ENCODE measurements at places on chromosomes 6 and 20.

- no peak for DNase-seq
Measured at GRCh38 chr6:42095094-42095493, 44.8 kb downstream of the TAF8 start.

DNA sequence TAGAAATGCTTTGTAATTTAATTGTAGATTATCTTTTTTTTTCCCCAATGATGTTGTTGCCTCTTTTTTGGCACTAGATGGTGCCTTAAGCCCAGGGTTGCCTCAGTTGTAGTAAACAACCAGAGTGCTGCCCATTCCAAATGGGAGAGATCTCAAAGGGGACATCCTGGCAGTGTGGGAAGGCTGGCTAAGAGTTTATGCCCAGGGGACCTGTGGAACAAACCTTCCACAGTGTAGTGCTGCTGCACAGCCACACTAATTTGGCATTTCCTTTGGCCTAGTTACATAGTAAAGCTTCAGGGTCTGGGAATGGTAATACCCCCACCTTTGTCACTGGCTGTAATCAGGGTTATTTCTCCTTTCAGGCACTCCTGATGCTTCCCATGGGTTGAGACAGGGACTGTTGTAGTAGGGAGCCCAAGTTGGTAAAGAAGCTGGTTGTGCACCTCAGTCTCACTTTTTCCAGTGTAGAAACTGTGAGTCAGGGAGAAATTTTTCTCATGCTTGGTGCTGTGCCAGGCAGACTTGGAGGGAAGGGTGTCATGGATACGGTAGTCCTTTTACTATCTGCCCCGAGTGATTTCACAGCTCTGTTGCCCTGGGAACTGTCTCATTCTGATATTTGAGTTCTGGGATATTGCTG, 177.8 kb upstream of the ECI2 start:
- DNase-seq = no peak

DNA sequence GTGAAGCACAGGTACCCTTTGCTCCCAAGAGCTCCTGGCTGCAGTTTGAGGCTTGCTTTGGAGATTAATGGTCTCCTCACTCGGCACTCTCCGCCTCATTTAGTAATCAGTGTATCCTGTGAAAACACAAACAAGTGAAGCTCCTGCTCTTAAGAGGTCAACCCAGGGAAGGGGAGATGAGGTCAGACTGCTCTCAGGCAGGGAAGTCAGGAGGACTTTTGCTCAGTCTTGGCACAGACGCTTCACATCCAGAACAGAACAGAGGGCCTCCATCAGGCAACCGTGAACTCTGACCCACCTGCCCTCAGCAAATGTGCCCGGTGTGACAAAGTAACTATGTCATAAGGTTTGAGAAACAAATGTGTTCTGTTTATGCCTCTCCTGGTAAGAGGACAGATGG, 428.8 kb upstream of the JARID2 start:
- no peak for DNase-seq

DNA sequence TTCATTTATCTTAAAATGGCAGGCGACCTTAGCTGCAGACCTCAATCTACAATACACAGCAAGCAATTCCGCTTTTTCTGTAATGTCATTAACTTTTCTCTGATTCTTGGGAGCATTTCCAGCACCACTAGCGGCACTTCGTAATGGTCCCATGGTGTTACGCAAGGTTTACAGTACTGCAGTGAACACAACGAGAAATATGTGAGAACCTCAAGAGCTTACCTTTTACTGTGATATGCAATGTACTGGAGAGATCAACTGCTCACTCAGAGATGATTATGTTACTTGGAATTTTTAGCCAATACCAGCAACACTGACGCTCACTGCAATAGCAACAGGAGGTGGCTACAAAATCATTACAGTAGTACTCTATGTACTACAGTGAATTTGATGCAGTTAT, 2.8 kb upstream of the CEP43 start:
- DNase-seq = no peak

DNA sequence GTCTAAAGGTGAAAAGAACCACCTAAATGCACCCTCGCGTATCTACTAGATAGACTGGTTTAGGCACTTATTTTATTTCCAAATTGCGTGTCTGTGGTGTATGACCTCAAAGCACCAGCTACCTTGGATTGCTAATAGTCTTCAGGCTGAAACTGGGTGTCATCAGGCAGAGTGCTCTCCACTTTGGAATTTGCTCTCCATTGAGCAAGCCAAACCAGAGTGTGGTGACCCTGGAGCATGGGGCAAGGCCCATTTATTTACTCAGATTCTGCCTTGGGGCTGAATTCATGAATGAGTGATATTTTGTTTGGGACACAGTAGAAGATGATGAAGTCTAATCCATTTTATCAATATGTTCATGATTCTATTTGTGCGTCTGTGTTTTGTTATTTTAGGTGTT, 812.8 kb upstream of the SLC35B3 start:
- DNase-seq = no peak

DNA sequence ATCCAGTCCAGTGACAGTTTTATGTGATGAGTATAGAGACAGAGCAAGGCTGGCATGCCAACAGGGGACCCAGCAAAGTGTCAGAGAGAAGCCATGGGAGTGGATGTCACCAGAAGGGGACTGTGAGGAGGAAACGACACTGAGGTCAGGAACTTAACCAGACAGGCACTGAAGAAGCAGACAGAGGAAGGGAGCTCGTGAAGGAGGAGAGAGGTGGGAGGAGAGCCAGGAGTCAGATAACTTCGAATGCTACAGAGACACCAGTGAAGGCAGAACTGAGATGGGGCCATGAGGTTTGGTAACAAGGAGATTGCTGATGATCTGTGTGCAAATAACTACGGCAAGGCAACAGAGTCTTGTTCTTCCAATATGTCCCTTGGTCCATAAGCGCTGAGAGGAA, 211.1 kb upstream of the FOXA2 start:
- no peak for DNase-seq

- no peak for DNase-seq
Measured at GRCh38 chr6:166853371-166854325, 102.7 kb downstream of the RNASET2 start.

DNA sequence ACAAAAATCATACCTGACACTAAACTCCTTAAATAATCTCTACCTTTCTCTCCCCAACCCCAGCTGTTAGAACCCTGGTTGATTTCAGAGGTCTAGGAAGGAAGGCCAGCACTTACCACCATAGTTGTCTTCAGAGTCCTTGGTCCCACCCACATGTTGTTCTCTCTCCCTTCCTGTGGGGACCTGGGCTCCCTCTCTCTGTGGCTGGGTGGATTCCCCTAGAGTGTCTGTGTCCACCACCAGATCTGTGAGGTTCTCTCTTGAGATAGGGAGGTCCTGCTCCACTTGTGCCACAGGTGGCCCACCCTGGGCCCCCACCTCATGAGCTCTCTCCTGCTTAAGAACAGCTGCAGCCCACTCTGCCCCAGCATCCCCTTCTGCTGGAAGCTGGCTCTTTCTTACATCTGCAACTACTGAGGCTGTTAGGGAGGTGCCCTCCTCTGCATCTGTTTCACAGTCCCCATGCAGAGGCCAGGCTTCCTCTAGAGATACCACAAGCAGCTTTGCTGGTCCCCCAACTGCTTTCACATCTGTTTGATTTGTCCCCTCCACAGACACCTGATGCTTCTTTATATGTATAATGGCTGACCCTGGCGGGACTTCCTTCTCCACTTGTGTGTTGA, 5.2 kb downstream of the MDC1 start:
- no peak for DNase-seq

GRCh38 chr6:117072781-117073180, 192.6 kb upstream of the VGLL2 start:
- DNase-seq = no peak

DNA sequence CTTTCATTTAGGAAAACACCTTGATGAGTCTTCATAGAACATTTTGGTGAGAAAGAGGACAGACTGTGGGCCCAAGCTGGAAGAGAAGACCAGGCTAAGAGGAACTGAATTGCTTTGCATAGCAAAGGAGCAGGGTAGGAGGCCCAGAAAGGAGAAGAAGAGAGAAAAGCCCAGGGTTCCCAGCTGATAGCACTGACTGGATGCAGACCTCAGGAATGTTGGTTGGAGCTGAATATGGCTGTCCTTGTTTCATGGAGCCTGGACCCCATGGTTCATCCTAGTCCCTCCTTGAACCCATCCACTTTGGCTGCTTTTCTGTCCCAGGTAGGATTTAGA, 18.0 kb upstream of the ZFAND3 start:
- no peak for DNase-seq

- DNase-seq = no peak
Measured at GRCh38 chr6:89311853-89312531, 3.1 kb downstream of the GABRR2 start.

GRCh38 chr6:2054516-2055067, 190.8 kb downstream of the GMDS start:
- no peak for DNase-seq

DNA sequence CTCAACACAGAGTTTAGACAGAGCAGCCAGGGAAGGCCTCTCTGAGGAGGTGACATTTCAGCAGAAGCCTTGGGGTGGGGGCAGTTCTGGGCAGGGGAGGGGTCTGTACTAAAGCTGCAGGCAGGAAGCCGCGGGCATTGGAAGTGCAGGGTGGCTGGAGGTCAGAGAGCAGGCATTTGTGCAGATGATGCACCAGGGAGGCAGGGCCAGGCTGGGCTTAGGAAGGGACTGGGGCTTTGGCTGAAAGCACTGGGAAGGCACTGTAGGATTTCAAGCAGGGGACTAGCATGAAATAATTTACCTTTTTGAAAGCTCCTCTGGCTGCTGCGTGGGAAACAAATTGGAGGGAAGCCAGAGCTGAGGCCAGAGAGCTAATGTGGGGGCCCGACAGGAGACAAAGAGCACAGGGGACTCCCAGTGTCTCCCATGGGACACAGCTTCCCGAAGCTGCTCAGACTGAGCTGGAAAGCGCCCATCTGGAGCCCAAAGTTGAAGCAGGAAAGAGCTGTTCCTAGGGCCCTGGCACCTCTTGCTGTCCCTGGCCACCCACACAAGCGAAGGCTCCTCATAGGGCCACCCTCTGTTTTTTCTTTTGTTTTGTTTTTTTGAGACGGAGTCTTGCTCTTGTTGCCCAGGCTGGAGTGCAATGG, 19.3 kb downstream of the ADA start:
- DNase-seq = no peak

GRCh38 chr6:24960991-24961475, 25.3 kb upstream of the RIPOR2 start:
- peak; percentile 31 for DNase-seq

- DNase-seq = no peak
Measured at GRCh38 chr20:29299811-29300578, 1957.5 kb upstream of the DEFB115 start.

- no peak for DNase-seq
Measured at GRCh38 chr20:9769954-9770353, 68.9 kb downstream of the PAK5 start.

GRCh38 chr20:48880981-48881657, 40.4 kb upstream of the ARFGEF2 start:
- no peak for DNase-seq

DNA sequence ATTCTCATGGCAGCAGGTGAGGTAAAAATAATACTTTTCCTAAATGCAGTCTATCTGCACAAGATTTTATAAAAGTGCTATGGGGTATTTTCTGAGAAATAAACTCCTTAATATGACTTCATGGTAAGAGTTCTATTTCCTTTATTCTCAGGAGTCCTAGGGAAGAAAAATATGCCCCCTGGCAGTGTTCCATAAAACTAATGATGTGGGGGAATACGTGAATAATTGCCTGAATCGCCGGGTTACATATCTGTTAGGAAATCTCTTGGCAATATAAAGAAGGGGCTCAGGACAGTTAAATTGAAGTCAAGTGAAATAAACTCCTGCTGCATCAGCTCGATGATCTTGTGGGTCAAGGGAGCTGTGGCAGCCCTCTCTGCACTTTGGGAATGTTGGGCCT, 229.7 kb downstream of the MAFB start:
- DNase-seq = no peak

- DNase-seq = no peak
Measured at GRCh38 chr20:38125157-38126056, 39.7 kb downstream of the TGM2 start.

- no peak for DNase-seq
Measured at GRCh38 chr20:58784321-58785074, 66.2 kb downstream of the GNAS-AS1 start.

DNA sequence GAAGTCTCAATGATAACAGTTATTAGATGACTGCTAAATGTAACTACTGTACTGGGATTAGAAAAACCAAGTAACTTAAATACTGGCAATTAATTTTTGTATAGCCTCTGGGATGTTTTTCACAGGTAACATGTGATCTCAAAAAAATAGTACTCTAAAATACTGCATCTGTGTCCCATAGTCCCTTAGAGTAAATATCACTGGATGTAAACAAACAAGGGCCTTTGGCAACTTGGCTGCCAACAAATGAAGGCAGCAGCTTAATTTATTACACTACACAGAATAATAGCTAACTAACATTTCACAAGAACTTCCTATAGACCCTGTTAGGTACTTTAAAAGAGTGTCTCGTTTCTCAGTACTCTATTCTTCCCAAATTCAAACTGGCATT, 14.0 kb downstream of the ARHGAP18 start:
- no peak for DNase-seq

DNA sequence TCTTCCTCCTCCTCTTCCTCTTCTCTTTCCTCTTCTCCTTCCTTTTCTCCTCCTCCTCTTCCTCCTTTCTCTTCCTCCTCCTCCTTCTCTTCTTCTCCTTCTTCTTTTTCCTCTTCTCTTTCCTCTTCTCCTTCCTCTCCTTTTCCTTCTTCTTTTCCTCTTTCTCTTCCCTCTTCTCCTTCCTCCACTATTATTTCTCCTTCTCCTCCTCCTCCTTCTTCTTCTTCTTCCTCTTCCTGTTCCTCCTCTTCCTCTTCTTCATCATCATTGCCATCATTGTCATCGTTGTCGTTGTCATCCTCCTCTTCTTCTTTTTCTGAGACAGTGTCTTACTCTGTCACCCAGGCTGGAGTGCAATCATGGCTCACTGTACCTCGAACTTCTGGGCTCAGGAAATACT, 256.3 kb upstream of the SOX4 start:
- DNase-seq = no peak

- no peak for DNase-seq
Measured at GRCh38 chr20:24654425-24654824, 185.0 kb downstream of the SYNDIG1 start.

GRCh38 chr6:90295854-90296340, 746 bp downstream of the BACH2 start:
- peak; percentile 64 for DNase-seq

DNA sequence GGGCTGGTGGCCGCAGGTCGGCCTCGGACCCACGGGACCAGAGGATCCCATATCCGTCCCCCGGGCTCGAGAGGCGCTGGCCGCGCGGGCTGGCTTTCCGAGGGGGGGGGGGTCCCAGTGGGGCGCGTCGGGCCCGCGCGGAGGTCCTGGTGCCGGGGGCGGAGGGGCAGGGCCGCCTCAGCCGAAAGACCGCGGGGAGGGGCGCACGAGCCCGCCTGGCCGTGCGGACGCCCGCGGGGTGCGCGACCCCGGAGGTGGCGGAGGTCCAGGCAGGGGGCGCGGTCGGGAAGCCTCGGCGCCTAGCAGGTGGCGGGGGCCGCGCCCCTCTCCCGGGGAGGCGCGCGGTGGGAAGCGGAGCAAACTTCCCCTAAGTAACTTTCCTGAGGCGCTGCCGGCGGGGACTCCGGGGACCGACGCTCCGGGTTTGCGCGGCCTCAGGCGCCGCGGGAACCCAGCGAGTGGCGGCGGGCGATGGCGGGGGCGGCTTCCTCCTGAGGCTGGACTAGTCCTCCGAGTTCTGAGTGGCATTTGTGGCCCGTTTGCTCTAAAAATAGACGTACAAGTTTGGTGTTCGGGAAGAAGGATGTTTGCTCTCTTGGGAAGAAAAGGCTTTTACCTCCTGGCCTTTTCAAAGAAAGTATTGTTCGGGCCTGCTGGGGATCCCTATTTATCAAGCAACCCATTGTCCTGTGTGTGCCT, 26.5 kb upstream of the BTBD3 start:
- DNase-seq = peak; percentile 11

- no peak for DNase-seq
Measured at GRCh38 chr20:50323777-50324775, 133.4 kb downstream of the CEBPB start.

All from T-cell (primary cell).